HAP-1 (cell line): ENCODE measurements at places on chromosomes 3 and 15.
A peak's percentile ranks its signal among the peaks of the same experiment; 100 is the strongest.

DNA sequence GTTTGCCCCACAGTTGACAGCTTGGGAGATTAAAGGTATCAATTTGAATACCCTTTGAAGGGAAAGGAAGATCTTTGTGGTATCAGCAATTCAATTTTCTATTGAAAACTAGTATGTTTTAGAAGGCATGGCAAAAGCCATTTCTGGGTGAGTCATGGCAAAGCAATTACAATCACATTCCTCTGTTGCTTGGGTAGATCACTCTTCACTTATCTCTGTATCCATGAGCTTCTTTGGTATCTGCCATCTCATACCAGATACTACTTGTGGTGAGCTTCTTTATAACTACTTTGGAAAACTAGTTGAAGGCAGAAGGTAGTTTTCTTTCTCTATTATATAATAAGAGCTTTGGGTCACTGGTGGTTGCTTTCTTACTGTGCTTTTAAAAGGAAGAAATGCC is 28.3 kb upstream of the LSAMP start:
- no peak for DNase-seq

DNA sequence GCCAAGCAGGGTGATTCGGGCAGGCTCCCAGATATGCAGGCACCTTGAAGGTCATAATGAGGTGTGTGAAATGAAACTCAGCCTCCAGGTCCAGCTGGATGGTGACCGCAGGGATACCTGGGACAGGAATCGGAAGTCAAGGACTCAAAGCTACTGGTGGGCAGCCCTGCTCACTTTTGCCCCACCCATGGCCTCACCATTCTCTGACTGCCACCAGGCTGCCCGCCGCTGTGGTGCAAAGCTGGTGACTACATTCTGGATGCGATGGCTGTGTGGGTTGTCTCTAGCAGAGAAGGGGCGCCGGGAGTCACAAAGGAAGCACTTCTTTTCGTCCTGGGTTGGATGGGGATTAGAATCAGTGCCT is 795 bp downstream of the LAMB2 start:
- no peak for DNase-seq

GRCh38 chr3:114259566-114259965 is 22.2 kb upstream of the ZNF80 start:
- no peak for DNase-seq

- DNase-seq = no peak
Measured at GRCh38 chr3:167866331-167866730, 130.8 kb downstream of the SERPINI1 start.

DNA sequence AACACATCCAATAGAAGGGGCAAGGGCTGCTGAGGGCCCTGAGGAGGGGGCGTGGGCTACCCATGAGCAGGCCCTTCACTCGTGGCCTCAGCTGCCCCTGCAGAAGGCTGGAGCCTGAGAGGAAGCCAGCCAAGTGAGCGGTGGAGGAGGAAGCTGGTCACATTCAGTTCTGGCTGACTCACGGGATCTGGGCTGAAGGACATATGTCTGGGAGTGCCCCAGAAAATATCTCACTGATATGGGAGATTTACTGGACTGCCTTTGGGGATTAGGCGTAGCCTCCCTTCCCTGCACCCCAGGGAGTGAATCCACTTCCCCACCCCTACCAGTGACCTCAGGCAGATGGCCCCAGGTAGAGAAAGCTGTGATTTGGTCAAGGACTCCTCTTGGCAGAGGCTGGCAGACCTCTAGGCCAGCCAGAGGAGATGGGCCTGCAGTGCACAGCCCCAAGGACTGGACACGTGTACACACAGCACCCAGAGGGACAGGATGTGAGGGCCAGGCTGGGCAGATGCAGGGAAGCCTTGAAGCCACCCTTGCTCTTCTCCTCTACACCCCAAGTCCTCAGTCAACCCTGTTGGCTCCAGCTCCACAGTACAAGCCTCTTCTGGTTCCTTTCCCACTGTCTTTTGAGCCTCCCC is 14.2 kb upstream of the ANKDD1A start:
- no peak for DNase-seq

DNA sequence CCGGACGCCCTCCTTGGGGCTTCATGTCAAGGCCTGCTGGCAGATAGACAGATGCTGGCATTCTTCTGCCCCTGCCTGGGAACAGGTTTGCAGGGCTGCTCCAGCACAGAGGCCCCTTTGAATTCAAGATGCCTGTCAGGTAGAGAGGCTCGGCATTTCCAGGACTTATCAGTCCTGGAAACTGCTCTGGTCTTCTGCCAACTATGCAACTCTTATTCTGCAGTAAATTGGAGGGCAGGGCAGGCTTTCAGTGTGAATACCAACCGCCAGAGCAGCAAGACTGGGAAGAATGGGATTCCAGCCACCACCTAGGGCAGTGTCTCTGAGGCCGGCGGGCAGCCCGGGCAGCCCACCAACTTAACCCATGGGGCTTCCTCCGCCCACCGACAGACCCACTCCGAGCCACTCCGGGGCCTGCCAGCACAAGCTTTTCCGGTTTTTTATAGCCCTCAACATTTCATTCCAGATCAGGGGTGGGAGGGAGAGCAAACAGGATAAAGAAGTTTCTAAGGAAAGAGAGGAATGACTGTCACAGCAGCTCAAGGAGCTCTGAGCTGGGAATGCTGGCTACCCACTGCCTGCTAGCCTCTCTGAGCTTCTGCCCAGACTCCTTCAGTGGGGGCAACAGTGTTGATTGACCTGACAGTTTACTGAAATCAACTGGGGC is 140.9 kb downstream of the NTRK3 start:
- DNase-seq = no peak

DNA sequence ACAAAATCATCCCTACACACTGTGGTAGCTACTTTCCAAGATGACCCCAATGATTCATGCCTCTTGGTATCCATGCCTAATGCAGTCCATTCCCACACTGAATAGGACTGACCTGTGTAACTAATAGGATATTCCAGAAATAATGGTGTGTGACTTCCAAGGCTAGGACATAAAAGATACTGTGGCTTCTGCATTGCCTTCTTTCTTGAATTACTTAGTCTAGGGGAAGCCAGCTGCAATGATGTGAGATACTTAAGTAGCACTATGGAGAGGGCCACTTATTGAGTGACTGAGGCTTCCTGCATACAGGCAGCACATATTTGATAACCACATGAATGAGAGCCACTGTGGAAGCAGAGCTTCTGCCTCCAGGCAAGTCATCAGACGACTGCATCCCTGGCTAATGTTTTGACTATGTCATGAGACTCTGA is 50.1 kb downstream of the NR1I2 start:
- DNase-seq = no peak

GRCh38 chr3:192445770-192446644 is 281.3 kb downstream of the FGF12 start:
- DNase-seq = no peak

GRCh38 chr15:73826711-73827251 is 46.6 kb upstream of the TBC1D21 start:
- DNase-seq = no peak

- DNase-seq = no peak
Measured at GRCh38 chr15:82544431-82544830, 4.2 kb upstream of the RPS17 start.

DNA sequence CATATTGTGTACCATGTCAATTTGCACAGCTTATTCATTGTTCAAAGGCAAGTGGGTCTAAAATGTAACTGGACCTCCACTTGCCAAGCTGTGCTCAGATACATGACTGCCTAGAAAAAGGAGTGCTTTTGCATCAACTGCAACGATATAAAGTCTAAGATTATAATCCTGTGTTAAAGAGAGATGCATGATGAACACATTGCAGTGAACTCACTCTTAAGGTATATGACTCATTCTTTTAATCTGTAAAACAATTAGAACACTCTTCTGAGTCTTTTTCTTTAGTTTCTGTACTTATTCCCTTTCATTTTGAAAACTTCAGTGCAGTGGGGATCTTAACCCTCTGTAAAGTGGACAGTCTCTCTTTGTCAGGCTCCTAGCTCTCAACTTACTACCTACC is 982.8 kb downstream of the ROBO1 start:
- peak; percentile 53 for DNase-seq
